Ascending aorta (tissue), 2 donors: ENCODE measurements at places on chromosomes 4 and X.

GRCh38 chrX:149453906-149454822, 50.9 kb downstream of the IDS start:
- DNase-seq = no peak
- no peak overlapping the region for H3K27ac ChIP-seq
- no peaks in the 10 kb centered on the region for H3K27me3 ChIP-seq

- no peaks in the 10 kb centered on the region for H3K27me3 ChIP-seq
- H3K27ac ChIP-seq = no peak overlapping the region
- DNase-seq = no peak
Observed at GRCh38 chr4:10803713-10804343, 119.3 kb upstream of the CLNK start.

GRCh38 chrX:30008031-30008430, 207.3 kb upstream of the MAGEB2 start:
- no peaks in the 10 kb centered on the region for H3K36me3 ChIP-seq
- H3K4me1 ChIP-seq = no peaks in the 10 kb centered on the region
- H3K27me3 ChIP-seq = no peaks in the 10 kb centered on the region
- no peak for DNase-seq
- no peak overlapping the region for H3K27ac ChIP-seq

DNA sequence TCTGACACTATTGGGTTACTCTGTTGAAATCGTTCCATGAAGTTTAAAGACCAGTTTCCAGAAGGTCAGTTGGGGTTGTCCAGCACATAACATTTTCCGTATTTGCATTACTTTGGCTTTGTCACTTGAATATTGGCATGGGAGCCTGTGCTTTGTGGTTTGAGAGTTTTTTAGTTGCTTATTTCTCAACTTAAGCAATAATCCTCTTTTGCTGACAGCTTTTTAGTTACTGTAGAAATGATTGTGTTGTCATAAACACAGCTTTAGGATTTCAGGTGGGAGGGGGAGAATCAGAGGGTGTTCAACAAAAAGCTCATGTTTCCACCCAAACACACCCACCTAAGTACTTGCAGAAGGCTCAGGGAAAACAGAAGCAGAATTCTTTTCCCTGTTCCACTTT, 210.7 kb upstream of the TLL1 start:
- H3K27ac ChIP-seq = no peak overlapping the region
- no peaks in the 10 kb centered on the region for H3K36me3 ChIP-seq
- no peaks in the 10 kb centered on the region for H3K4me1 ChIP-seq
- H3K27me3 ChIP-seq = no peaks in the 10 kb centered on the region

GRCh38 chr4:48499551-48500066, 9.6 kb downstream of the ZAR1 start:
- H3K4me1 ChIP-seq = no peaks in the 10 kb centered on the region
- H3K4me3 ChIP-seq = no peak overlapping the region

GRCh38 chr4:186551849-186552248, 3.5 kb downstream of the MTNR1A start:
- no peak for DNase-seq
- H3K4me3 ChIP-seq = no peak overlapping the region
- no peaks in the 10 kb centered on the region for H3K4me1 ChIP-seq
- no peaks in the 10 kb centered on the region for H3K27me3 ChIP-seq

GRCh38 chr4:14176613-14177012, 549.1 kb upstream of the BOD1L1 start:
- no peaks in the 10 kb centered on the region for H3K27me3 ChIP-seq
- no peaks in the 10 kb centered on the region for H3K4me1 ChIP-seq
- H3K27ac ChIP-seq = no peak overlapping the region
- DNase-seq = no peak

DNA sequence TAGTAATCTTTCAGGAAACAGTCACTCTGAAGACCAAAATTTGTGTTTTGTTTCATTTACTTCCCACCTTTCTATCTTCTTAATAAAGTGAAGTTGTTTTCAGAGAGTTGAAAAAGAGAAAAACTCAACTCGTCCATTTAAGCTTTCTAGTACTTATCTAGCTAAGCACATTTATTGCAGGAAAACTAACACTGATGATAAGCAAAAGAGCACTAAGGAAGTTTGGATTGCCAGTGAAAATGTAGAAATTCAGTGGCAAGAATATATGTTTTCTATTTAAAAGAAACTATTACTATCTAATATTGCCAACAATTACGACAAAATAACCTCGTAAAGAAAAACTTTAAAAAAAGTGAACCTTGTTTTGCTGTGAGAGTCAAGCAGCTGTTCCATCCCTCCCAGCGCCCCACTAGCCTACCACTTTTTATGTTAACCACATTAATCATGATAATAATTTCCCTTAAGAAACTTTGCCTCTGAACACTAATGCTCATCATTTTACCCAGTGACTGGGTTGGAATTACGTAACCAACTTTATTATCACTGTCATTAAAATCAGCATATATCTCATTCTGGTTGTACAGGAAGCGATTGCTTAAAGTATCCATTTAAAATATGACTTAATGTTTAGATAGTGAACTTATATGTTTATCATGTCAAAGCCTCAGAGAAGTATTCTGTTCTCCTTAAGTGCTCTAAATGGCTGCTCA, 24.8 kb downstream of the SPRY1 start:
- H3K27ac ChIP-seq = no peak overlapping the region
- no peaks in the 10 kb centered on the region for H3K36me3 ChIP-seq
- DNase-seq = no peak
- H3K27me3 ChIP-seq = no peaks in the 10 kb centered on the region

- peaks cover 45% of the 10 kb centered on the region for H3K4me1 ChIP-seq
- DNase-seq = peak; percentile 5
- no peaks in the 10 kb centered on the region for H3K27me3 ChIP-seq
- H3K36me3 ChIP-seq = peaks cover 65% of the 10 kb centered on the region
- no peak overlapping the region for H3K4me3 ChIP-seq
- H3K27ac ChIP-seq = no peak overlapping the region
Observed at GRCh38 chr4:2253160-2254084, 8.5 kb downstream of the MXD4 start.

- H3K4me3 ChIP-seq = no peak overlapping the region
- DNase-seq = no peak
- H3K36me3 ChIP-seq = no peaks in the 10 kb centered on the region
- H3K27me3 ChIP-seq = no peaks in the 10 kb centered on the region
Observed at GRCh38 chr4:124025000-124025399, 628.4 kb downstream of the SPRY1 start.
